Upper lobe of right lung (tissue), 1 donor: ENCODE measurements at places on chromosomes 7 and 10.

GRCh38 chr7:95527033-95527775 lies 41.5 kb downstream of the ASB4 start:
- no peak for DNase-seq

GRCh38 chr7:75809396-75809795 lies 4.2 kb downstream of the CCL24 start:
- DNase-seq: no peak

DNA sequence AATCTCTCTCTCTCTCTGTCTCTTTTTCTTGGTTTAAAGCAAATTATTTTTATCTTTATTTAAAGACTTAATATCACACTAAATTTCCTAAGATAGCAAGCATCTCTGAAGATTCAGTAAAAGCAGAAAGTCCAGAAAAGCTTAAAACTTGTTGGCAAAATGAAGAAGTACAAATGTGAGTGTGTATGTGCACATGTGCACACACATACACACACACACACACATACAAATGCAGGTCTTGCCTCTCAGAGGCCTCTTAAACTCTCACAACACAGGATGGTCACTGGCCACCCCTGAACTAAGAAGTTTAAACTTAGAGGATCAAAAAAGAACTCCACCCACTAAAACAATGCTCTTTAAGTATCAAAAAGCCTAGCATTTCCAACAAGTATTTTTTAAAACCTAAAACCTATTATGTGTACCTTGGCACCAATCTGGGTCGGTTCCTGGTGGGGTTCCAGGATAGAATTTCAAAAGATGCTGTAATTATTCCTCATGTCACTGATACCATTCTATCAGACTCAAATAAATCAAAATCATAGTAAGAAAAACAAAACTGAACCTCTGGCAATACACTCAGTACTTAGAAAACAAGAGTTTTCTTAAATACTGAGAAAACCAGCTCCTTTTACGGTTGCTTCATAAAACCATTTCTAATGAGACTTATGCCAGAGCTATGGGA lies 55.0 kb downstream of the SORBS1 start:
- DNase-seq: no peak

- no peak for DNase-seq
These were observed 134.8 kb upstream of the SHH start for GRCh38 chr7:155947051-155947450.

- DNase-seq: no peak
These were observed 110.1 kb downstream of the JAZF1 start for GRCh38 chr7:28070297-28071055.

DNA sequence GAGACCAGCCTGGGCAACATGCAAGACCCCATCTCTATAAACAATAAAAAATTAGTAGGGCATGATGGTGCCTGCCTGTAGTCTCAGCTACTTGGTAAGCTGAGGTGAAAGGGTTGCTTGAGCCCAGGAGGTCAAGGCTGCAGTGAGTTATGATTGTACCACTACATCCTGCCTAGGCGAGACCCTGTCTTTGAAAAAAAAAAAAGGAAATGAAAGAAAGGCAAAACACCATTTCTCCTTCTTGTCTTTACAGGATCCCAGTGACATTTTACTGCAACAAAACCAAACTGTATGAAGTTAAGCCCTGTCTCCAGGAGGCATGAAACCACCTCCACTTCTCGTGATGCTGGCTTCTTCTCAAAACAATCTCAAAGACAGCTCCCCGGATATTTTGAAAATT lies 29.9 kb upstream of the PBLD start:
- no peak for DNase-seq

DNA sequence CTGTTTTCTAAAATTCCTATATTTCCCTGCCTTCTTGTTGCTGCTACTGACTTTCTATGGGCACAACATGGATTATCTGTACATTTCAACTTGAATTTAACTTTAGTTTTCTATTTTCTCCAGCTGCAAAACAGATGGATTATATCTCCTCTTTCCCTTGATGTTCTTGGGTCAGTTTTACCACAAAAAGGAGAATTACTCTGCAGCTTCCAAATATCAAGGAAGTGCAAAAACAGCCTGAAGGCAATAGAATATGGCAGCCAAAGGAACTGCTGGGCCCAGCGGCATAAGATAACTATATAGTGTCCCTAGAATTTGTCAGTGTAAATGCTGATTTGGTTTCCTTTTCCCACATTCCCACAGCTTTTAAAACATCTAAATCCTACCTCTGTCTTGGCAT lies 29.1 kb downstream of the CPED1 start:
- no peak for DNase-seq

DNA sequence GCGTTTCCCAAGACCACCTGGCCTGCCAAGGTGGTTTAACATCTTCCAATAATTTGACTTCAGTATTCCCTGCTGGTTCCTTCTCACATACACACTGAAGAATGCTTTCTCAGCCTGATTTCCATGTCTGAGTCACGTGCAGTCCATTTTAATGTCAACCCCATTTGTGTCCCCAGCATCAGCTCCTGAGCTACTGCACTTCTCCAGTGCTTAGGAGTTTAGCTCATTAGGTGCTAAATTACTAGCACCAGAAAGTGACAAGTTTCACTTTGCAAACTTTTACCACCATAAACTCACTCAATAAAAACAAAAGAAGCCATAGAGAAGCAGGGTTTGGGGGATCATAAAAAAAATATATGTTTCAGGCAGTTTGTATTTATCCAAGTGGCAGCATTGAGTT lies 279.3 kb upstream of the SORCS1 start:
- DNase-seq: no peak

- DNase-seq: no peak
These were observed 25.5 kb downstream of the ZNF713 start for GRCh38 chr7:55912748-55913158.

- no peak for DNase-seq
These were observed 24.4 kb upstream of the ASAH2 start for GRCh38 chr10:50275650-50276235.

DNA sequence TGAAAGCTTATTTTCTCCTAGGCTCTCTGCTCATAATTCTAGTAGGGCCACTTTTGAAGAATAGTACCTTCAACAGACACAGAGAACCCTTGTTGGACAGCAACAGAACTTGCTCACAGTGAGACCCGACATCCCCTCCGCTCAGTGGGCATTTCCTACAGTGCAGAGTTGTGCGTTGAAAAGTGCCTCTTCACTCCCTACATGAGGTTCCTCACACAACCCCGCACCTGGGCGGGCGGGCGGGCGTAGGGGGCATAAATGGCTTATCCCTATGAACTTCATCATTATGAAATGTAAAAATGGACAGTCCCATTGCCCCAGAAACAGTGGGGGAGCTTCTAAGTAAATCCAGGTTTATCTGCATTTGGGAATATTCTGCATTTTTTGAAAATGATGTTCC lies 174.9 kb downstream of the MGMT start:
- DNase-seq: no peak

- no peak for DNase-seq
These were observed 188.4 kb downstream of the PPP1R3A start for GRCh38 chr7:113730309-113730955.

DNA sequence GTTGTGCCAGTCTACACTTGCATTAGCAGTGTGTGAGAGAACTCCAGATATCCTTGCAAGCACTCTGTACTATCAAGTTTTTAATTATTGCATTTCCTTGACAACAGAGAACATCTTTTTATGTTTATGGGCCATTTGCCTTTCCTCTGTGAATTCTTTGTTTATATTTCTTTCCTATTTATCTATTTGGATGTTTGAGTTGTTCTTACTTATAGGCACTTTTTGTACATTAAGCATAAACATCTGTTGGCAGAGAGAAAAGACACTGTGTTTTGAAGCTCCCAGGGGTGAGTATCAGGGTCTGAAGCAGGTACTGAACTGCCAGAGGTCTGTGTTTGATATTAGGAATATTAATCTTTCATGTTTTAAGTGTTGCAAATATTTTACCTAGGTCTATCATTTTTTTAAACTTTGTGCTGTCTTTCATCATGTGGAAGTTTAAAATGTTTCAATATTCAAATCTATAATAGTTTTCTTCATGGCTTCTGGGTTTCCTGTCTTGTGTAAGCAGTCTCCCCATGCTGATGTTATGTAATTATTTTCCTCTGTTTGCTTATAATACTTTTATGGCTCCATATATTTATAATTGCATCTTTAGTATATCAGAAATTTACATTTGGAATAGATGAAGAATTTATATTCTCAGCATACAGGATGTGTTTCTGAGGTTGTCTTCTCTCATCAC lies 17.7 kb upstream of the PDCD4 start:
- no peak for DNase-seq

DNA sequence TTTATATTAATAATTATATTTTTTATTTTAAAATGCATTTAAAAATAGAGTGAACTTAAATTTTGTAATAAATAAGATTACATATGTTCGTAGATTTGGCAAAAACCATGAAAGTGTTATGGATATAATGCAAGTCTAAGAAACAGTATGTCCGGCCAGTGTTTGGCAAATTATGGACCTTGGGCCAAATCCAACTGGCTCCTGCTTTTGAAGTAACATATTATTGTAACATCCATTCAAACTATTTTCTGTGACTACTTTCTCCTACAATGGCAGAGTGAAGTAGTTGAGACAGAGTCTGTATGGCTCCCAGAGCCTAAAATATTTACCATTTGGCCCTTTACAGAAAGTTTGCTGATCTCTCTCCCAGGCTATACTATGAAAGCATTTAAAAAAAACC lies 38.9 kb downstream of the TMEM229A start:
- no peak for DNase-seq

DNA sequence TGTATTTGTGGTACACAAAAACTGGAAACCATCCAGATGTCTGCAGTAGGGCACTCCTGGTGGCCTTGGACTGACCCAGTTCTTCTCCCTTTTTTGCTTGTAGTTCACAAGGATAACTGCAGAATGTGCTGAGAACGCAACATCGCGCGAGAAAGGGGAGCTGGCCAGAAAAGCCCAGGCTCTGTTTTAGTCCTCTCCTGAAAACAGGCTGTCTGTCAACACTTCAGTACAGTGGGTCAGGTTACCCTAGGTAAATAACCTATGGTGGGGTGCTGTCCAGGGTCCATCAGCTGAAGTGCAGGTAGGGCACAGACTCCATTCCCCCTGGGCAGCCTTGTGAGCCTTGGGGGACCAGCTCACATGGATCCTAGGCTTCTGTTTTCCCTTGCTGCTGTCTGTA lies 495.8 kb downstream of the MDFIC start:
- no peak for DNase-seq

- DNase-seq: peak; percentile 49
These were observed 51.0 kb upstream of the PPP2R2D start for GRCh38 chr10:131849591-131850382.

DNA sequence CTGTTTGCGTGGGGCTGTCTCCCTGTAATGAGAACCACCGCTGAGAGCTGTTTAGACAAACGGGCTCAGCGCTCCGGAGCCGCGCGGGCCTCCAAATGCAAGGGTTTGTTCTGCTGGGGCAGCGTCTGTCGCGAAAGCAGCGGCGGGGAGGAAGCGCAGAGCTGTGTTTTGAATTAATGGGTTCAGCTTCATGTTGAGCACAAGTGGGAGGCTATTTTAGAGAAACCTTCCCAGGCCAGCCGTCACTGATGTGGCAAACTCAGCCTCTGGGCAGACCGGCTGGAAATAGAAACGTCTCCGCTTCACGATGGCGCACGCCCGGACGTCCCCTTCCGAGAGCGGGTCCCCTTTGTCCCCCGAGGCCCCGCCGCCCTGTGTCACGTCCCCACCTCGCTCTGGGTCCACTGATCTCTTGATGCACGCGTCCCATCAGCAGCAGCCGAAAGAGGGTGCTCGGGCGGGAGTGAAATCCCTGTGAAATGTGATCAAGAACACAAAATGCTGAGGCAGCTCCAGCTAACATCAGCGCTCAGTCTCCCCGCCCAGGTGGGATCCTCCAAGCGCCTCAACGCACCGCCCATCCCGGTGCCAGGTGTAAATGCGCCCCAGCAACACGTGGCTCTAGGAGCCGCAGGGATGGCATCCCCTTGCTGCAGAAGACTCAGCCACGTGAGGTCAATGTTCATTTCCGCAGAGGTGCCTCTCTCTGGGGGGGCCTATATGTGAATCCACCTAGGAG lies 44.9 kb downstream of the BAMBI start:
- peak; percentile 68 for DNase-seq

DNA sequence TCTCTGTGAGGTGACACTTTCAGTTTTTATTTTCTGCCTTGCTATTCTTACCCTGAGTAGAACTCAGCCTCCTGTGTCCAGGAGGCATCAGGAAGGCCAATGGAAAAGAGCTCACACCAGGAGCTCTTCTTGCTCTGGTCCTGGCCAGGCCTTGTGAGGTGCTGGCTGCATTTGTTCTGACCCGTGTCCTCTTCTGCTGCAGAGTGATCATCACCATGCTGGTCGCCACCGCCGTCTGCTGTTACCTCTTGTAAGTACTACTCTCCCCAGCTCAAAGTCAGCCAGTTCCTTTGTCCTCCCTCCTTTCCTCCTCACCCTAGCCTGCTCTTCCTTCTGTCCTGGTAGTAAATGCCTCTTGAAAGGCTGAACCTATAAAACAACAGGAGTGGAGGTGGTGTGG lies 1.6 kb downstream of the ATP6V0E2 start:
- DNase-seq: no peak

DNA sequence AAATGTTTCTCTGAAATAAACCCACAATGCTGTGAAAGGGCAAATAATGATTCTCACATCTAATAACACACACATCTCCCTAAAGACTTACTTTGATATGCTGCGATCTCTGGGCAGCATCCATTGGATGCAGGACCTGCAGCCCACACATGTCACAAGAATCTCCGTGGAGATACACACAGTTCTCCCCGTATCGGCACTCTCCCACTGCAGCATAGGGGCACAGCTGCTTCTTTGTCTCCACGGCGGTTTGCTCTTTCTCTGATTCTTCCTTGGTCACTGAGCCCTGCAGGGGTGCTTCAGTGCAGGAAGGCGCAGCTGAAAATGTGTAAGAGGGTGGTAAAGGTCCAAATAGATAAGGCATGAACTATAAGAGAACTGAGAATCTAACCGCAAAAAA lies 20.4 kb downstream of the MKRN1 start:
- no peak for DNase-seq

GRCh38 chr7:14235056-14235455 lies 245.6 kb upstream of the ETV1 start:
- DNase-seq: no peak

GRCh38 chr10:80988755-80989154 lies 451.1 kb downstream of the SH2D4B start:
- DNase-seq: no peak

DNA sequence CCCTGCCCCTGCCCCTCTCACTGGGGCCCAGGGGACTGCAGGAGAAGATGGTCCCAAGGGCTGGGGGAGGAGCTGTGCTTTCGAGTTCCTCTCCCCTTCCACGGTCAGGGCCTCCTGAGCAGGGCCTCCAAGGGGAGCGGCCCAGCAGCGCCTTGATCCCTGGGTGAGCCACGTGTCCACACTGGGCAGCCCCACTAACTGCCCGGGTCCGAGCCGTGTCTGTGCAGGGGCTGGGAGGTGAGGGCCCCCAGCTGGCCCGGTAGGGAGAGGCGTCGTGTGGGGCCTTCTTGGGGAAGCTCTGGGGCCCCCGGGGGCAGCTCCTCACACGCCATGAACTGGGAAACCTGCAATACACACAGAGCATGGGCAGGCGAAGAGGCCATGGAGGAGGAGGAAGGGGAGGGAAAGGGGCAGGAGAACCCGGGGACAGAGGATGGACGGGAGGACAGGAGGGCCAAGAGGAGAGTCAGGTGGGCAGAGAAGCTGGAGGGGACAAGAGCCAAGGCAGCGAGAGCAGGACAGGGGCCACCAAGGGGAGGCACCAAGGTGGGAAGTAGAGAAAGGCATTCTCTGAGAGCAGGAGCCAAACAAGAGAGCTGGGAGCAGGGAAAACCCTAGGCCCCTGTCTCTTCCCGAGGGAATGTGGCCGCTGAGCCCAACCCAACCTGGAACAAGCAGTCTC lies 32.8 kb downstream of the KCNH2 start:
- DNase-seq: peak; percentile 58
